Activated CD4-positive, CD25-positive, alpha-beta regulatory T cell treated with anti-CD3 and anti-CD28 coated beads, Interleukin-2, amount 50 U/mL, for 72 hours (primary cell): ENCODE measurements at places on chromosomes 6 and 20.

- no peak for DNase-seq
Observed at GRCh38 chr6:15800841-15801617, 138.2 kb upstream of the DTNBP1 start.

DNA sequence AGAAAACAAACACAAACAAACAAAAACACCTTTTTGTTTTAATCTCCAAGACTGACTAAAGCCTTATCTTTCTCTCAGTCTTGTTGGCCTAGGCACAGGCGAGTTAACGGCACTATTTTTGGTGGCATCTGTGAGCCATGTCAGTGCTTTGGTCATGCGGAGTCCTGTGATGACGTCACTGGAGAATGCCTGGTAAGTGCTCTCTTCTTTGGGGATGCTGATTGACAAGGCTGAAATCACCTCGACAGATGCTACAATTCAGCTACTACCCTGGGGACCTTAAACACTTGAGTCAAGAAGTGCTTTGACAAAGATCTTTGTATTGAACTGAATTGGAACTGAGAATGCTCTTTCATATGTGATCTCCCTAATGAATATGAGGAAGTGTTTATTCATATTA, 384.1 kb downstream of the LAMA2 start:
- no peak for DNase-seq

DNA sequence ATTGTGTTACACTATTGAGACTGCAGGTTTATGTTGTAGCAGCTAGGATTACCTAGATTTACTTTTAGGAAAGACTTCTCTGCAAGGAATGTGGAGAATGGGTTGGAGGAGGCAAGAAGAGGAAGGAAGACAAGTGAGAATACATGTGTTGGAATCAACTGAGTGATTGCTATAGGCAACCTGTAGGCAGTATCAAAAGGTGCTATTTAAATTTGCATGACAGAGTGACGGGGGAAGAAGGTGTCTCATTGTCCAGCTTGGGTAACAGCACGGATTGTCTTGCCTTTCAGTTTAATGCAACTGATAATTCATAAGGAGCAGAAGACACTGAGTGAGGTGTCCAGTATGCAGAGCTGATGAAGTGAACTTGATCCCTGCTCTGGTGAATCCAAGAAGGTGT, 19.4 kb downstream of the SERPINB9 start:
- no peak for DNase-seq

DNA sequence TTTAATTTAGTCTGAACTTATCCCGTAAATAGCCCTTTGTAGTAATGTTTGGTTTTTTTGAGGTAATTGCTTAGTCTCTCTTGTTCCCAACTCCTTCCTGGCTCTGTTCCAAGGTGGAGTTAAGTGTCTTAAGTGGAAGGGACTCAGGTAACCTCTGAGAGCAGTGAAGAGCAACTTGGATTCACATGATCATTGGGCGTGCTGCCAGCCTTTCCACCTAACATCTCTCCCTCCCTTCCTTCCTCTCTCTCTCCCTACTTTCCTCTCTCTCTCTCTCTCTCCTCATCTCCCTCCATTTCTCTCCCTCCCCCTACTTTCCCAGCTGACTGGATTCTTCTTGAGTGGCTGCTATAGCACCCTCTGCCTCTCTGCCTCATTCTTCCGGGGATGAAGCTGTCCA, 232.9 kb upstream of the SASH1 start:
- DNase-seq = no peak

- no peak for DNase-seq
Observed at GRCh38 chr20:36010076-36010475, 41.7 kb downstream of the CNBD2 start.

DNA sequence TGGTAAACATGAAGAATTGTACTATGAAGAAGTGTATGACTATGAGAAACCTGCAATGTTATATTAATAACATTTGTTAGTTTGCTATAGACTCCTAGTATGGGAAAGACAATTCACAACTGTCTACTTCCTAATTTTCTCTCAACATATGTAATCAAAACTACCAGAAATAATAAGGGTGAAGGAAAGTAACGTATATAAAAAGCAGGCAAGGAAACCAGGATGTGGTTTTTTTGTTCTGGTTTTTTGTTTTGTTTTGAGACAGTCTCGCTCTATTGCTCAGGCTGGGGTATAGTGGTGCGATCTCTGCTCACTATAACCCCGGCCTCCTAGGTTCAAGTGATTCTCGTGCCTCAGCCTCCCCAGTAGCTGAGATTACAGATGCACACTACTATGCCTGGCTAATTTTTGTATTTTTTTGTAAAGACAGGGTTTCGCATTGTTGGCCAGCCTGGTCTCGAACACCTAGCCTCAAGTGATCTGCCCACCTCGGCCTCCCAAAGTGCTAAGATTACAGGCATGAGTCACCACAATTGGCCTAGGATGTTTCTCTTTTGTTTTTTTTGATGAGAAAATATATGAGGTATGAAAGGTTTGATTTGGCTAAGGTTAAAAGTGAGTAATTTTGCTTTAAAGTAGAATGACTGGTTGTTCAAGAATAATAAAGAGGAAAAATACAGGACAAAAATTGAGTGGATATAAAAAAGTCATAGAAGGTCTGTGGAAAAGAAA, 83.1 kb downstream of the PTCHD4 start:
- DNase-seq = no peak

DNA sequence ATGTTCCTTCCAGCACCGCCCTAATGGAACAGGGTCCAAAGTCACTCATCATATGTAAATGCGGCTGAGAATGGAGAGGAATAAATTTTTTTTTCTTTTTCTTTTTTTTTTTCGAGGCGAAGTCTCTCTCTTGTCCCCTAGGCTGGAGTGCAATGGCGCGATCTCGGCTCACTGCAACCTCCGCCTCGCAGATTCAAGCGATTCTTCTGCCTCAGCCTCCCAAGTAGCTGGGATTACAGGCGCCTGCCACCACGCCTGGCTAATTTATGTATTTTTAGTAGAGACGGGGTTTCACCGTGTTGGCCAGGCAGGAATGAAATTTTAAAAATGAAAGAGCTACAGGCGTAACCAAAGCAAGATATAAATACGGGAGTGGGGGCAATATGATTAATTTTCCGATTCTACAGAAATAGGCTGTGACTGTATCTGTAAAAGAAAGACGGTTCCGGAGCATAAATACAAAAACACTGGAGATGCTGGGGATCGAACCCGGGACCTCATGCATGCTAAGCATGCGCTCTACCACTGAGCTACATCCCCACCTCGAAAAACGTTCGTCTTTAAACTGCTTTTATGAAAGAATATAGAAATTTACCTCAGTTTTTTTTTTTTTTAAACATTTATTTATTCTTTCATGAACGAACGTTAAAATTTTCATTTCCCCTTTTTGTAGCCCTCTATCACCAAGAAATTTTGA, 132.2 kb downstream of the GPX5 start:
- peak; percentile 59 for DNase-seq

- no peak for DNase-seq
Observed at GRCh38 chr6:147983581-147984366, 358.9 kb upstream of the SASH1 start.

GRCh38 chr20:45552456-45552855, 5.3 kb upstream of the EPPIN start:
- no peak for DNase-seq

GRCh38 chr20:39302312-39302711, 340.2 kb downstream of the DHX35 start:
- DNase-seq = no peak

GRCh38 chr6:90105506-90106170, 191.0 kb downstream of the BACH2 start:
- no peak for DNase-seq

DNA sequence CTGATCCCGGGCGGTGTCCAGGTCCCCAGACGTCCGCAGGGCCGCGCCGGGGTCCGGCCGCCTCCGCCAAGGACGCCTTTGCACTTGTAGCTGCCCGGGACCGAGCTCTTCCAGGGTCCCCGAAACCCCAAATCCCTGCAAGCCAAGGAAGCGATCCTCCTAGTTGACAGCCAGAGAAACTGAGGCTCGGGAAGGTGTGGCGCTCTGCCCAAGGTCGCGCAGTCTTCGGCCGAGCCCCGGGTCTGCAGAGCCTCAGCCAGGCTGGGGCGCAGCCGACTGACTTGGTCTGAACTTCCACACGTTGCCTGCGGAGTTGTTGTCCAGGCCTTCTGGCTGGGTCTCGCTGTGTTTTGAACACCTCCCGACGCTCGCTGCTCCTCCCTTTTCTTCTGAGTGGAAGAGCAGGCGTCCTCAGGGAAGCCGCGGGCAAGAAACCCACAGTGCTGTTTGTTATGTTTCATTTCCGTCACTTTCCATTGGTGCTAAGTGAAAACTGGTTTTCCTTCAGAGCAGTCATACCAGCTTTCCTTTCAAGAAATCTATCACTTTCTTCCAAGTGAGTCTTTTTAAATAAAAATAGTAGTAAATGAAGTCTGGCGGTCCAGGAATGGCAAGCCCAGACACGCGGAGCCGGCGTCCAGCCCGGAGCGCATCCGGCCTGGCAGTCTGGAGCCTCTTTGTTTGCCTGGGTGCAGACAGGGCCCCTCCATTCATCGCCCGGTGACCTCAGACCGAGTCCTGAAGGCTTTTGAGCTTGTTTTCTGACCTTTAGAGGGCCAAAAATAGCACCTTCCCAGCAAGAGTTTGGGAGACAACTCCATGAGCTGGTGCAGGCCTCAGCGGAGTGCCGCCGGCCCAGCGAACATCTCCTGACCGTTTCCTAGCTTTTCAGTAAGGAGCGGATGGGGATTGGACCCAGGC, 698 bp downstream of the FAM210B start:
- DNase-seq = peak; percentile 36

DNA sequence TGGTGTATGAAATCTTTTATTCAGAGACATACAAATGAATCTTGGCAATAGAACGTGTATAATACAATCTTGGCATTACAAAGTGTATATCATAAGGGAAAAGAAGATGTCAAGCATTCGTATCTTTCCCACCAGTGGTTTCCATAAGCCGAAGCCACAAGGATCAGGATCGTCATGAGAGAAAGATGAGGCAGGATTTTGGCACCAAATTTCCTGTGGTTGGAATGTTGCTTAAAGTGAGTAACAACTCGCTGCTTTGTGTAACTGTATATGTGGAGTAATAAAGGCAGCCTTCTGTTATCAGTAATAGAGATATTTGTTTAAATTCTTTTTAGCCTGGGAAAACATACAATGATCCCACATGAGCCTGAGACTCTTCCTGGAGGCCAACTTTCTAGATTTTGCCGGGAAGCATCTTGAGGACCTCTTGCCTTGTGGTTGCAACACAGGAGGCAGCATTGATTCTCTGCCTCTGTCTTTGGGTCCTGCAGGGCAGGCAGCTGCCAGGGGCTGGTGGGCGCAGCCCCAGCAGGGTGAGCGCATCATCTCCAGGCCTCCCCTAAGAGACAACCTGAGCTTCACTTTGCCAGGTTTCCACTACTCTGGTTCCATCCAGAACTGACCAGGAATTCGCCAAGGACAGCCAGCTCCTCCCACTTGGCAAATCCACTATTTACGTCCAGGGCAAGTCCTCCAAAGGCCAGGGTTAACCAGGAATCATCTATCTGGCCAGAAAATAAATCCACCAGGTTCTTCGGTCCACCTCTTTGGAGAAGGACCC, 230.9 kb upstream of the SULF2 start:
- no peak for DNase-seq

GRCh38 chr20:40954521-40955165, 74.0 kb upstream of the TOP1 start:
- no peak for DNase-seq

DNA sequence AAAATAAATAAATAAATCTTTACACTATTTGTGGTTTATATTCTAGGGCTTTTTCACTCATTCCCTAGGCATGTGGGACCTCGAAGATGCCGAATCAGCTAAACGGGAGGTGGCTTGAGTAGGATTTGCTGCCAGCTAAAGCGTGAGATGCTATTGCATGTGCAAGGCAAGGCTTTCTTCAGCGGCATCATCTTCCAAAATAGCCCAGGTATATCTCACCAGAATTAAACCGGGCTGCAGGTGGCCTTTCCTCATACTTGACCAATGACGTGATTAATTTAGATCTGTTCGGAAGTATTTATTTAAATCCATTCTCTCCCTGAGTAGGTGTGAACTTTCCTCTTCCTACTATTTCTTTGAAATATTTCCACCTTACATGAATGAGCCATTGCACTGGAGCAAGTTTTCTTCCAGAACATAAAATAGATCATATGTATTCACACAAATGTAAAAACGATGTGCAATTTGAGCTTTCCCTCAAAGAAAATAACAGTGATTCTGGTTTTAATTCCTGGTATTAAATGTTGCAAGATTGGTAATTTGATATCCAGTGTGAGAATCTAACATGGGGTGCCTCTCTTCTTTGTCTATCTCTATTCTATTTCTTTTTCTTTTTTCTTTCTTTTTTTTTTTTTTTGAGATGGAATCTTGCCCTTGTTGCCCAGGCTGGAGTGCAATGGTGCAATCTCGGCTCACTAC, 24.3 kb upstream of the ZNF217 start:
- no peak for DNase-seq

DNA sequence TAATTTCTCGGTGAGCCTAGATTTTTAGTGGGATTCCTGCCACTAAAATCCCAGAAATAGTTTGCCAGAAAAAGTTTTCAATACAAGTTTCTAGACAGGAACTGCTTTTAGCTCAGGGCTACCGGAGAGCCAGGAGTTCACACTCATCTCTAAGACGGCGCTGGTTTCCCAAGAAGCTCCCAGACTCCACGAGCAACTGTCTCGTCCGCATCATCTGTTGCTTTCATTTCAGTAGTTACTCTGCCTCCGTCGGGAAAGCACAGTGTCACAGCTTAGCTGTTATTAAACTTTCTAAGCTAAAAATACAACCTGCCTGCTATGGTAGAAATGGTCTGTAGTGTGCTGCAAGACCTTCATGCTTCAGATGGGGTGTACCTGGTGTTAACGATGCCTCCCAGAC, 197.3 kb upstream of the SNX9 start:
- no peak for DNase-seq
